ENCODE measurements at places on chromosomes 5 and 9. TPM values are rescaled to one million over a fixed set of nuclear protein-coding genes. Genes with fewer than 3 reads are reported as not detected.

- H3K27me3 ChIP-seq, result no peaks in the 10 kb centered on the region
- H3K4me1 ChIP-seq, result peaks cover 12% of the 10 kb centered on the region
- no peak overlapping the region for H3K4me3 ChIP-seq
- no peak overlapping the region for H3K27ac ChIP-seq
Observed at GRCh38 chr5:54547711-54548250, 30.2 kb downstream of the SNX18 start.

- H3K27ac ChIP-seq, result peak overlapping the region; percentile 75
- DNase-seq, result no peak
- no peaks in the 10 kb centered on the region for H3K27me3 ChIP-seq
- peaks cover 63% of the 10 kb centered on the region for H3K4me1 ChIP-seq
- H3K4me3 ChIP-seq, result no peak overlapping the region
- H3K36me3 ChIP-seq, result no peaks in the 10 kb centered on the region
Observed at GRCh38 chr5:65073250-65073661, 304.5 kb downstream of the CWC27 start.

GRCh38 chr9:113901221-113901688 lies 25.1 kb downstream of the ZNF618 start:
- H3K27me3 ChIP-seq, result no peaks in the 10 kb centered on the region
- DNase-seq, result no peak
- no peak overlapping the region for H3K4me3 ChIP-seq
- H3K27ac ChIP-seq, result no peak overlapping the region
- H3K4me1 ChIP-seq, result peaks cover 8% of the 10 kb centered on the region
- H3K36me3 ChIP-seq, result peaks cover 13% of the 10 kb centered on the region

DNA sequence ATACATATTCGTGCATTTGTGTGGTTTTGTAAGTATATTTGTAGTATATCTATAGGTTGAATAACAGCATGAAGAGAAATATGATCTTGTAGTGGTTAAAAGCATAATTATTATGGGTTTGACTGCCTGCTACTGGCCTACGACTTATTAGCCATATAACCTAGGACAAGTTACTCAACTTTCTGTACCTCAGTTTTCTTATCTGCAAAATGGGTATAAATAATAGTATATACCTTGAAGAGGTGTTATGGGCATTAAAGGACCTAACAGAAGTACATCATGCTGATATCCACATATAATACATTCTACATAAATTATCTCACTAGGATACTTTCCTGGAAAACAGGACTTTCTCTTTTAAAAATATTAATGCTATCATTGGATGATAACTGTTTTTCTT lies 118.3 kb upstream of the ELL2 start:
- peaks cover 41% of the 10 kb centered on the region for H3K4me1 ChIP-seq
- no peaks in the 10 kb centered on the region for H3K27me3 ChIP-seq
- H3K27ac ChIP-seq, result no peak overlapping the region
- DNase-seq, result no peak
- no peaks in the 10 kb centered on the region for H3K36me3 ChIP-seq

GRCh38 chr9:18379073-18379811 lies 94.7 kb upstream of the ADAMTSL1 start:
- H3K4me1 ChIP-seq, result peaks cover 28% of the 10 kb centered on the region
- no peak overlapping the region for H3K4me3 ChIP-seq
- no peaks in the 10 kb centered on the region for H3K36me3 ChIP-seq
- no peaks in the 10 kb centered on the region for H3K27me3 ChIP-seq
- no peak for DNase-seq

- peaks cover 17% of the 10 kb centered on the region for H3K27me3 ChIP-seq
- peaks cover 7% of the 10 kb centered on the region for H3K4me1 ChIP-seq
- H3K36me3 ChIP-seq, result no peaks in the 10 kb centered on the region
- no peak overlapping the region for H3K4me3 ChIP-seq
- no peak overlapping the region for H3K27ac ChIP-seq
Observed at GRCh38 chr5:11139217-11139865, 378.3 kb upstream of the DAP start.

GRCh38 chr5:150647275-150648251 lies 7.1 kb downstream of the SYNPO start:
- H3K27ac ChIP-seq, result no peak overlapping the region
- no peak for DNase-seq
- no peak overlapping the region for H3K4me3 ChIP-seq
- H3K27me3 ChIP-seq, result no peaks in the 10 kb centered on the region

DNA sequence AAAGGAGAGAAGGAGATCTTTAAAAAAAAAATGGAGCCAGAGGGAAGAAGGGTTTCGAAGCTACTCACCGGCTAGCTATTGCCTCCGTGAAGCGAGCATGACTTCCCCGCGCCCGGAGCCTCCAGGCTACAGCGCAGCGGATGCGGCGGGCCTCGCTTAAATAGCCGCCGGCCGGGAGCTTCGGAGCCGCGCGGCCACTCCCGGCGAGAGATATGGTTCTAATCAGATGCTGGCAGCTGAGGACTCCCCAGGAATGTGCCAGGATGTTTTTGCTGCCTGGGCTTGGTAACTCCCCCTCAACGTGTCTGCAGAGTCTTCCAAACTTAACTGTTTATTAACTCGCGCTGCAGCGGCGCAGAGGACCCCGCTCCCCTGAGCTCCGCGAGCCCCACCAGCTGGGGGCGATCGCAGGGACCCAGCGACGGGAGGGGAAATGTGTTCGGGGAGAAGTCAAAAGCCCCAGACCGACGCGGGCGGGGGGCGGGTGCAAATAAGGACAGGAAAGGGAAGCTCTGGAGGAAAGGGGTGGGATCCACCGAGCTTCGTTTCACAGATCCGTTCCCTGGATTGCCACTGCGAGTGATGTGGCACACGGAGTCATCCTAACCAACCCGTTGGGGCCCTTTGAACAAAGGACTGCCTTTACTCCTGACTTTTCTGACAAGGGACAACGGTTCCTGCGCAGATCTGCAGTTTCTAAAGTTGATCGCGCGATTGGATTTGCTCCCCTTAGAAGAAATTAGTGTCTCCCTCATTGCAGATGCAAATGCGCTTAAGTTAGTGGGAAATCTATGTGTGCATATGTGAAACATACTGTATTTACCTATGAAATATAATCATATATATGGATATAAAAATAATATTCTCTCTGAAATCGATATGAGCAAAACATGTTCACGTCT lies at the start of gene DAB2:
DAB2 (minus strand) TSS at position 245 of the 902 bp plus-strand sequence. CDS start 30,660 bp downstream, outside the sequence.
- H3K36me3 ChIP-seq, result no peaks in the 10 kb centered on the region
- peak within 1 kb of the TSS; percentile 95 for H3K27ac ChIP-seq
- H3K4me1 ChIP-seq, result peaks cover 71% of the 10 kb centered on the region
- H3K4me3 ChIP-seq, result peak within 1 kb of the TSS; percentile 86
- H3K27me3 ChIP-seq, result no peaks in the 10 kb centered on the region
- peak; percentile 96 for DNase-seq

DNA sequence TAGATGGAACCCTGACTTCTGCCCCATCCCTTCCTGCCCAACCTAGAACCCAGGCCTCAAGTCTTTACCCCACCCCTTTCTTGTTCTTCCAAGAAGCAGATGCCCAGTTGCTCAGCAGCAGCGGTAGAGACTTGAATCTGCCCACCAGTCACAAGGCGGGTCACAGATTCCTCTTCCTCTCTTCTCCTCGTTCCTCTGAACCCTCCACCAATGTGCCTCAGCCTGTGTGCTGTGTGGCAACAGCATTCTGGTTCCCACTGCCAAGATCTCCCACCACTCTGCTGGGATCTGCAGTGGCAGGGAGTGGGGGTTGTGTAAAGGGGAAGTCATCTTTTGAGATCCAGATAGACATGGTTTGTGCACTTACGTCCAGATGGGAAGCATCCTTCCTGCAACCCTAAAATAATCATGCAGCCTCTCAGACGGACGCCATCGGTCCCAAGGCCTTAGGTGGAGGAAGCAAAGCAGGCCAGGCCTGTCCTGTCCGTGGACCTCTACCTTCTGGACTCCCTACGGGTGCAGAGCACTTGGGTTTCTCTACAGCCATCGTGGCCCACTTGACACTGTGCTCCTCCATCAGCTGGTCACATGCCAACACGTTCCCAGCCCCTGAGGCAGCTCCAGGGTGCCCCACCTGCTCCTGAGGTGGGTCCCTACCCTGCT lies 7.7 kb upstream of the RPL26L1 start:
- no peaks in the 10 kb centered on the region for H3K27me3 ChIP-seq
- H3K4me1 ChIP-seq, result peaks cover 52% of the 10 kb centered on the region
- no peak for DNase-seq
- H3K4me3 ChIP-seq, result no peak overlapping the region
- H3K27ac ChIP-seq, result peak overlapping the region; percentile 92

DNA sequence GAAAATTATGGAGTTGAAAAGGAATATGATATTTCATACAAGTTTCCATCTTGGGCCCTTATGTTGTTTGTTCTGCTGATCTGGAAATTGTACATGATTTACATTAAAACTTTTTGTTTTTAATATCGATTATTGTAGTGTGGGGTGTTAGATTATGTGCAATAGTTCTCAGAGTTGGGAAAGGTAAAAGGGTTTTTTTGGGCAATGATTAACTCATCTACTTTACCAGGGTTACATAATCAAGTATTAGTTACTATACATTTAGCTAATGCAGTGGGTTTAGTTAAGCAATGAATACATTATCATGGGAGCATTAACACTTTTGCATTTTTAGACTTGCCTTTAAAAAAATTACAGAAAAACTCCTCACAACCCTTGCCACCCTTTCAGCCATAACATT lies 134.0 kb downstream of the ZSWIM6 start:
- H3K4me3 ChIP-seq, result no peak overlapping the region
- no peaks in the 10 kb centered on the region for H3K36me3 ChIP-seq
- H3K4me1 ChIP-seq, result peaks cover 75% of the 10 kb centered on the region
- DNase-seq, result no peak

- peaks cover 37% of the 10 kb centered on the region for H3K4me1 ChIP-seq
- no peak overlapping the region for H3K4me3 ChIP-seq
- no peak overlapping the region for H3K27ac ChIP-seq
- peaks cover 3% of the 10 kb centered on the region for H3K36me3 ChIP-seq
- H3K27me3 ChIP-seq, result no peaks in the 10 kb centered on the region
Observed at GRCh38 chr5:132471944-132472343, 18.6 kb downstream of the IRF1 start.

DNA sequence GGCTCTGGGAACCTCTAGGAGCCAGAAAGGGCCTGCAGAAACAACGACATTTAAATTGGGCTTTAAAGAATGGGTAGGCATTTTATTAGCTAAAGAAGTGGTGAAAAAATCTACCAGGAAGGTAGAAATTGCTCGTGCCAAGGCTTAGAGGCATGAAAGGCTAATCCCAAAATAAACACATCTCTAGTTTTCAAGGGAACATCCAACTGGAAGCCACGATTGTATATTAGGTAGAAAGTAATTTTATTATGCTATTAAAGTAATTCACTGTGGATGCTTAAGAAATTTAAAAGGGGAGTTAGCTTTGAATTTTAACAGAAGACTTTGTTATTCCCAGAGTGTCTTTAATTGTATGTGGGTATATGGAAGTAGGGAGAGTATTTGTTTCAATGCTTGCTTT lies 17.5 kb upstream of the CNTLN start:
- no peaks in the 10 kb centered on the region for H3K27me3 ChIP-seq
- no peaks in the 10 kb centered on the region for H3K4me1 ChIP-seq
- no peaks in the 10 kb centered on the region for H3K36me3 ChIP-seq
- no peak overlapping the region for H3K27ac ChIP-seq
- DNase-seq, result no peak

- H3K4me1 ChIP-seq, result peaks cover 3% of the 10 kb centered on the region
- H3K27me3 ChIP-seq, result peaks cover 7% of the 10 kb centered on the region
- H3K4me3 ChIP-seq, result no peak overlapping the region
- DNase-seq, result no peak
- no peaks in the 10 kb centered on the region for H3K36me3 ChIP-seq
Observed at GRCh38 chr5:127599320-127599719, 49.6 kb upstream of the CTXN3 start.

GRCh38 chr9:75023846-75024245 lies 4.2 kb downstream of the CARNMT1 start:
- no peaks in the 10 kb centered on the region for H3K27me3 ChIP-seq
- no peaks in the 10 kb centered on the region for H3K36me3 ChIP-seq
- DNase-seq, result no peak

DNA sequence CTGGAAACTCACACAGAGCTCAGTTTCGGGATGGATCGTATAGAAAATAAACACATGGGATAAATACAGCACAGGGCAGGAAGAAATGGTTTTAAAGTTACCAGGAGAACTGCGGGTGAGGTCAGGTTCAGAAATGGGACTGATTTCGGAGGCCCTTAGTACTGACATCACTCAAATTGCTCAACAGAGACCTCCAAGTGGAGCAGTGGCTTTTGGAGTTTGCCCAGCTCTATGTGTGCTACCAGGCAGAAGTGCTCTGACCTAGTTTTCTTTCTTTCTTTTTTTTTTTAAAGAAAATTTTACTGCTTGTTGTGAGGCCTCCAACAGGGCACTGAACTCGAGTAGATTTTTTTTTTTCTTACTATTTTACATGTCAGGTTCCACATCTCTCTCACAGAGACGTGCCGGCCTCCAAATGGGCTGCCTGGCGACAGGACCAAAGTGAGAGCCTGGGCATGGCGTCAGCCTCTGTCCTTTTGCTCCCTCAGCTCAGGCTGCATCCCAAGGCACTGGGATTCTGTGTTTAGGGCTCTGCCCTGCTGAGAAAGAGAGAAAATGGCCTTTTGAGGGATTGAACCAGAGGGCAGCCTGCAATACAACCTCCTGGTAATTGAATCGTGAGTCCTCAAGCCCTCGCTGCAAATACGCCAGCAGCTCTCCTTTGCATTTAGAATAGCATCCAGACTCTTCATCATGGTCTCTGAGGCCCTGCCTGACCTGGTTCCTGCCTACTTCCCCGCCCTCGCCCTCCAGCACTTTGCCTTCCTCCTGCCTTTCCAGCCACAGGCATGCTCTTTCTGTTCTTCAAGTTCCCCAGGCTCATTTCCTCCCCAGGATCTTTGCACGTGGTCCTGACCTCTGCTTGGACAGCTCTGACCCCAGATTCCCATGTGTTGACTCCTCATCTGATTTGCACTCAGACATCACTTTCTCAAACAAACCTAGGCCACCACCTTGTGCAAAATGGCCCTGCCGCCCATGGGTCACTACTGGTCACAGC lies 173.5 kb downstream of the FGF1 start:
- DNase-seq, result no peak
- peaks cover 24% of the 10 kb centered on the region for H3K4me1 ChIP-seq

DNA sequence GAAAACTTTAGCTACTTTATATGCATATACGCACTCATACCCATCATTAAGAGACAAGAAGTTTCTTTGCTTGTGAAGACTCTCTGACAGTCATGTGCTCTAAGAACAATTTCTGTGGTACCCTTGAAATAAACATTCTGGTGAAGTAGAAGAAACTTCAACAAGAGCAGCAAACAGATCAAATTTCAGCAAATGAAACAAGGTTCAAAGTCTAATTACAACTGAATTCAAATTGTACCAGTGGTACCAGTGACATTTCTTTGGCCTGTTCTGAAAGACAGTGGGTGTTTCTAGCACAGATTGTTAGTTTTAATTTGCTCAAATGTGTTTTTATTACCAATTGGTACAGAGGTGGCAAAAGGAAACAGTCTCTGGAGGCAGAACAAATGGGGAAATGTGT lies 391.0 kb downstream of the CHSY3 start:
- H3K4me3 ChIP-seq, result no peak overlapping the region
- peaks cover 2% of the 10 kb centered on the region for H3K27me3 ChIP-seq
- H3K4me1 ChIP-seq, result peaks cover 14% of the 10 kb centered on the region
- DNase-seq, result no peak
- H3K36me3 ChIP-seq, result no peaks in the 10 kb centered on the region
- no peak overlapping the region for H3K27ac ChIP-seq

Gene ZNF354C
- total RNA-seq, result 3.8 TPM

Gene PIP5K1B
- not detected for total RNA-seq

Gene SPINK7
- total RNA-seq, result not detected

Gene RNF183
- total RNA-seq, result not detected

Gene ADRA1B
- total RNA-seq, result 1.1 TPM

Gene NEUROG1
- not detected for total RNA-seq

Gene OLFML2A
- 469 TPM for total RNA-seq

Gene SNCB
- not detected for total RNA-seq

Gene ACTBL2
- total RNA-seq, result 0.10 TPM

Gene ARID3C
- total RNA-seq, result not detected

Gene PTPN3
- 7.2 TPM for total RNA-seq
